ENCODE measurements at places on chromosomes 12 and 14.

GRCh38 chr14:24576771-24577170 lies 721 bp upstream of the CTSG start:
- no peak for DNase-seq

DNA sequence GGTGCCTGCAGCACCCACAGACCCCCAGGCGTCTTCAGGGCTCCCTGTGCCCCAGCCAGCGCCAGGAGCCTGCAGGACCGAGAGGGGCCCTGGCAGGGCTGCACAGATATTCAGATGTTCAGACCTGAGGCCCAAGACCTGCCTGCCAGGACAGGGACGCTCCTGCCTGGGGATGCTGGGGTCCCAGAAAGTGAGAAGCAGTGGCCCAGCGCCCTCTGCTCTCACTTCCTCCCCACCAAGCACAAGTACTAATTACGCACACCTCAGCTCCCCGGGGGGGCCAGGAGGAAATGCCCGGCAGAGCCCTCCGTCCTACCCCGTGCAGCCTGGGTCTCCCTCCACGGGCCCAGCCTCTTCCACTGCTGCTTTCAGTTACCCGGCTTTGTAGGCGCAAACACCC lies 28.8 kb upstream of the INF2 start:
- no peak for DNase-seq

GRCh38 chr12:32198555-32198954 lies 91.9 kb downstream of the BICD1 start:
- DNase-seq: no peak

DNA sequence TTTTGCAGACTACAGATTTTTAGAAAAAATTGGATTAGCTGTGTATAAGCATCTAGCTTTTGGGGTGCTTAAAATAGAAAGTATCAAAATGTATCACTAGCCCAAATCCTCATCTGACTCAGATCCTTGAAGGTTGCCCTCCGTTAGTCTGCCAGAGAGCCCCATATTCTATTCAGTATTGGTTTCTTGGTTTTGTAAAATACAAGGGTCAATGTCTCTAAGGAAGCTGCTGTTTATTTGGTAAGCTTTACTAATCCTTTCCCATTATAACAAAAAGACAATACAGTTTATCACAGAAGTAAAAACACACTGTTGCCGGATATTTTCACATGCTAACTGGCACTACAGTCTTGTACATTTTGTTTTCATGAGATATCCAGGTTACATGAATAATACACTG lies 92.8 kb upstream of the PTHLH start:
- DNase-seq: no peak

- no peak for DNase-seq
Measured at GRCh38 chr12:23945249-23945648, 4.2 kb downstream of the SOX5 start.

GRCh38 chr14:71286126-71286525 lies 378.9 kb downstream of the PCNX1 start:
- no peak for DNase-seq

DNA sequence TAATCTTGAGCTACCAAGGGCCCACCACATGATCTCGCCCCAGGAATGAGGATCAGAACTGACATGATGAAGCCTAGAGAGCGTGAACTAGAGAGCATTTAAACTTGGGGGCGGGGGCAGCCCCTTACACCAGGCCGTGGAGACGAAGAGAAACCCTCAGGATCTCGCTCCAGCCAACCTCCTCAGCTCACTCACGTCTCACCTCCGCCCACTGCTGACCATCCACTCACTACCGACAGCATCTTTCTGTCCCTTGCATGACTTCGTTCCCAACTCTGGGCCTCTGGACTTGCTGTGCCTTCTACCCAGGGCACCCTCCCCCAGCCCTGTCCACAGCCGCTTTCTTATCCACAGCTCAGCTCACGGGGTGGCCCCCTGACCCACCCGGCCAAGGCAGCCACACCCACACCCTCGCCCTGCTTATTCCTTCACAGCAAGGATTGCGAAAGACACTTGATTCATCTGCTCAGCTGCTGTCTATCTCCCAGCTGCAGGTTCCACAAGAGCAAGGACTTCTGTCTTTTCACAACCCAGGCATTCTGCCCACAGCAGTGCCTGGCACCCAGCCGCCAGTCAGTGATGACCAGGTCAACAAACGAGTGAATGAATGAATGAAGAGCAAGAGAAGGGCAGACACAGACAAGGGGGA lies 6.4 kb downstream of the STX2 start:
- no peak for DNase-seq

DNA sequence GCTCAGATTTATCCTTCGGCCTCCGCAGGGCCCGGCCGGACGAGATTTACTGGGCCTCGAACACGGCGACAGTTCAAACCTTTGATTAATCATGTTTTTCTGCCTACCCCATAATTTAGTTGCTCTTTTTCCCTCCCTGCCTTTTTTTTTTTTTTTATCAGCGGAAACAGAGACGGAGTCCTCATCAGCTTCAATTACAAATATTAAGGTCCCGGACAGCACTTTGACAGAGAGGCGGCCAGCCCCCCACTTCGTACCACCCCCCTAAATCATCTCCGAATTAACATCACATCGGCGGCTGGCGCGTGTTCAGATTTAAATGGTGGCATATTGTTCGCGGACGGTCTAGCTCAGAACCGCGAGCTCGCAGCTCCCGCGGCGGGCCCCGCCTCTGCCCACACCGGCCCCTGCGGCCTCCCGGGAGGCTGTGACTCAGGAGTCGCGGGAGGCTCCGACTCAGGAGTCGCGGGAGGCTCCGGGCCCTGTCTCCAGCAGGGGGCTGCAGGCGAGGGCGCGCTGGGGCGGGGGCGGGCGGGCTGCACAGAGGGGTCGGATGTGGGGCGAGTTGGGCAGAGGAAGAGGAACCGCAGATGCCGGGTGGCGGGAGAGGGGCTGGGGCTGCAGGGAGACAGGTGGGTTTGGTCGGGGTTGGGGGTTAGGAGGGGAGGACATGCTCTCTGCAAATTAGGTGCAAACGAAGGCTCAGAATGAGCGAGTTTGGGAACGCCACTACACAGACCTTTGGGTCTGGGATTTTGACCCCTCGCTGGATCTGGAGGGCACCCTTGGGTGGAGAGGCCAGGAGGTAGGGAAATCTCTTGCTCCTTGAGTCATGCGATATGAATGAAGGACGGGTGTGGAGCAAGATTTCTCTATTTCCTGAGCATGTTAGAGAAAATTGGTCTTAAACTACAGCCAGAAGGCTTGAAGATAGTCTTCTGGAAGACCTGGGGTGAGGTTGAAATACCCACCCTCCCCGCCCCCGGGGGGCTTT lies 19.6 kb upstream of the ATP5MC2 start:
- DNase-seq: peak; percentile 40

- no peak for DNase-seq
Measured at GRCh38 chr12:2794191-2794735, 507 bp upstream of the FKBP4 start.

Measured in T-cell (primary cell).